ENCODE measurements at places on chromosomes 2 and 18.

DNA sequence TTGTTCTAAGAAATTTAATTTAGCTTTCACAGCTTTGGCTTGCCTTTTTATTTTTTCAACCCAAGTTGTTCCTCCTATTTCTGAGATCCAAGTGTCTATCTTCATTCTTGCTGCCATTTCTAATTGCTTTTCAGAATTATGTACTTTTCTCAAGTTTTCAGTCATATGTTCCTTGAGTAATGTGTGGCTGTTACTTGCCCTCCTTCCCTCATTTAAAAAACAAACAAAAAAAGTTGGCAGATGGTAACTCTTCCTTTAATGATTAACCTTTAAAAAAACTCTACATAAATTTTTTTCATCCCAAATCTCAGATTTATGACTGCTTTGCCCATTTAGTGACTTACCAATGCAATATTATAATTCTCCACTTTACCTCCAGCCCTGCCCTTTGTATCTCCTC lies 131.3 kb downstream of the GALNT3 start:
- no peak for DNase-seq

DNA sequence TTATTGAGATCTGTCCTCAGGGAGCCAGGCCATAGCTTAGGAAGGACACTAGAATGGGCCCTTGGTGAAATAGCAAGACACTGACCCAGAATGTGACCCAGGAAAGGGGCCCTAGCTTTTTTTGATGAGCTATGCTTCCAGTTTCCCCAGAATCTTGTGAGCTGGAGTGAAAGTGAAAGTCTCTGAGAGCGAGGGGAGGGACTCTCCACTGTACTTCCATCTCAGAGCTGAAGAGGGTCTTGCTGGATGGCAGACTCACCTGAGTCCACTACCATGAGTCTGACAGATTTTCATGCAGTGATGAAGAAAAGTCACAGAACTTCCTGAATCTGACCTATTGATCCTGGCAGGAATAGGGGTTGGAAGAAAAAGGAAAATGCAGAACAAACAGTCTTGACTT lies 3.1 kb downstream of the ARHGAP25 start:
- DNase-seq, result no peak

- no peak for DNase-seq
Measured at GRCh38 chr2:71640489-71640888, 187.1 kb downstream of the DYSF start.

GRCh38 chr2:31378791-31379501 lies 35.6 kb downstream of the XDH start:
- no peak for DNase-seq

- no peak for DNase-seq
Measured at GRCh38 chr2:41510108-41510507, 537.7 kb upstream of the PKDCC start.

- peak; percentile 91 for DNase-seq
Measured at GRCh38 chr2:47402805-47403608, at the start of gene MSH2. MSH2 (plus strand) TSS chr2:47403156; CDS start chr2:47403192, 36 bp downstream.

- no peak for DNase-seq
Measured at GRCh38 chr2:47785986-47786385, 3.0 kb downstream of the MSH6 start.

DNA sequence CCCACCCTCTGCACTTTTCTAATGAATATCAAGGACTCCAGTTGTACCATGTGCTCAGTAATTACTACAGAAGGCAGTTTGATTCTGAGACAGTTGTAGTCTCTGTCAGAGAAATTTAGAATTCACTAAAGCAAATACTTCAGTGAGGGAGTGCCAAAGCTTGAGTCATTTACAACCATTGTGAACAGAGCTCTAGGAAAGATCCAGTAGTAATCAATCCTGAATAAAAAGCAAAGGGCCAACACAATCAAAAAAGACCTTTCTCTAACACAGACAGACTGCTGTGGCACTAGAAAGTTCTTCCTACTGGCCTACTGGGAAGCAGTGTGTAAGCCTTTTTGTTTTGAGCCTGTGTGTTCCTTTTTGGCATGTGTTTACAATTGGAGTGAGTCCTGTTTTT lies 135.6 kb upstream of the UNC80 start:
- no peak for DNase-seq

DNA sequence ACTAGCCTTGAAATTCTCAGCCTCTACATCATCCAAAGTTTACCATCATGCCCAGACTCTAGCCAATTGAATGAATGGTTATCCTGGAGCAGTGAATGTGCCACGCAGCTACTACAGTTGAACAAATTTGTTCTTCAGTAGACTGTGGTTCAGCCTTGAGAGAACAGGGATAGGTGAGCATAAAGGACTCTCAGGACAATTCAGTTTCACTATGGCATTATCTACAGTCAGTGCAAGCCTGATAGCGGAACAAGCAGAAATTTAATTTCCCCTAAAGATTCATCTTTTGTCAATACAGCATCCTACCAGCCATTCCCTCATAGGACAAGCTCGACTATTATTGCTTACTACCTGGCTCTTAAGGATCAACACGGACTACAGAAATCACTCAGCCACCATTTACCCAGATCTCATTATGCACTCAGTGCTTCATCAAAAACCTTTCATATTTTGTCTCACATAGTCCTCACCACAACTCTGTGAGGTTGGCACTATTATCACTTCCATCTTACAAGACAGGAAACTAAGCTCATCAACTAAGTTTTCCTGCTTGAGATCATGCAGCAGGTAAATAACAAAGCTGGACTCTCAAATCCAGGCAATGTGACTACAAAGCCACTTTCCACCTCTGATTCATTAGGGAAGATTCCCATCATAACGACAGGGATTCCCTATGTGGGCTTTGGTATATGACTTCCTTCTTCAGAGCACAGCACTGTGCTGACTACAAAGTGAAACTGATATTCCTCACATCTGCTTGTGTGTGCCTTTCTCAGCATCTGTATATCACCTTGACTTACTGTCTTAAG lies 181.5 kb upstream of the ACVR2A start:
- no peak for DNase-seq

DNA sequence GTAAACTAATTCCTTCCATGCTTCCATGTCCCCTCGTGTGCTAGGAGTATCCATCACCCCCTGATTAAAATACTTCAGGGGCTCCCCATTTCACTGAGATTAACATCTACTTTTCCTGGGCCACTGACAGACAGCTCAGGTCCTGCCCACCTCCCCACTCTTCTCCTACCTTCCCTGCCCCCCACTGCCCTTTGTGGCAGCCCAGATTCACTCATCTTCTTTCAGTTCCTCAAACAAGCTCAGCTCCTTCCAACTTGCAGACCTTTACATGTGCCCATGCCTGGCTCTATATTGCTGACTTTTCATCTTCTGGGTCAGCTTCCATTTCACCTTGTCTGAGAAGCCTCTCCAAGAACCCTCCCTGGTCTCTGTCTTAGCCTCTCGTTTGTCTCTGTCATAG lies 12.0 kb downstream of the RUFY4 start:
- no peak for DNase-seq

GRCh38 chr2:32572737-32573136 lies 55.1 kb upstream of the TTC27 start:
- DNase-seq, result no peak

DNA sequence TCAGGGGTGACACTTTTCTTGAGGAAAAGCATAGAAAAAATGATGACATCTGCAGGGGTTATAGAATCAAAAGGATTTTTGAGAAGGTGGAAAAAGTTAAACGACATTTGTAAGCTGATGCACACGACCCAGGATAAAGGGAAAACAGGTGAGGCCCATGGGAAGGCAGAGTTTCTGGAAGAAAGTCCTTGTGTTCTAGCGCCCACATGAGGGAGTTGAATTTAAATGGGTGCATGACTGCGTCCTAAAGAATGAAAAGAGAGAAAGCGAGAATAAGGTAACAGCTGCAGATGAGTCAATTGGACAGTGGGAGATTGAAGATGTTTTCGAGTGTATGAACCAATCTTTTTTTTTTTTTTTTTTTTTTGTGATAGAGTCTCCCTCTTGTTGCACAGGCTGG lies 158.1 kb downstream of the GALR1 start:
- no peak for DNase-seq

- no peak for DNase-seq
Measured at GRCh38 chr2:217261452-217261851, 401.6 kb upstream of the TNP1 start.

- DNase-seq, result no peak
Measured at GRCh38 chr18:37578886-37579513, 13.4 kb upstream of the CELF4 start.

DNA sequence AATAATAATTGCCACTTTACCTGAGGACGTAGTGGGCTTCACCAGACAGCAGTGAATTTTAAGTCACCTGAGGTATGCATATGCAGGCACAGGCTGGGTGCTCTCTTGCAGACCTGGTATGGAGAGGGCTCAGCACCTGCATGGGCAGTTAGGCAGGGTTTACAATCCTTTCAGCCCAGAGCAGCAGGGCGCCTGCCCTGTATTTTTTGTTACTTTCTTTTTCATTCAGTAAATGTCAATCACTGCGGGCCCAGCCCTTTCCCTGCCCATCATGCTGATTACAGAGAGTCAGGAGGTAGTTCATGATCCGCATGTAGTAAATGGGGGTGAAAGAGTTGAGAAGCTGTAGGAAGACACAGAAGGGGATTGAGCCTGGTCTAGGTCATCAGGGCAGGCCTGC lies 147.0 kb upstream of the ALPP start:
- DNase-seq, result no peak
